Kidney tubule cell (primary cell): ENCODE measurements at places on chromosomes 1 and 21.

GRCh38 chr1:41151846-41152245 is 90.3 kb downstream of the SCMH1 start:
- no peak for DNase-seq

DNA sequence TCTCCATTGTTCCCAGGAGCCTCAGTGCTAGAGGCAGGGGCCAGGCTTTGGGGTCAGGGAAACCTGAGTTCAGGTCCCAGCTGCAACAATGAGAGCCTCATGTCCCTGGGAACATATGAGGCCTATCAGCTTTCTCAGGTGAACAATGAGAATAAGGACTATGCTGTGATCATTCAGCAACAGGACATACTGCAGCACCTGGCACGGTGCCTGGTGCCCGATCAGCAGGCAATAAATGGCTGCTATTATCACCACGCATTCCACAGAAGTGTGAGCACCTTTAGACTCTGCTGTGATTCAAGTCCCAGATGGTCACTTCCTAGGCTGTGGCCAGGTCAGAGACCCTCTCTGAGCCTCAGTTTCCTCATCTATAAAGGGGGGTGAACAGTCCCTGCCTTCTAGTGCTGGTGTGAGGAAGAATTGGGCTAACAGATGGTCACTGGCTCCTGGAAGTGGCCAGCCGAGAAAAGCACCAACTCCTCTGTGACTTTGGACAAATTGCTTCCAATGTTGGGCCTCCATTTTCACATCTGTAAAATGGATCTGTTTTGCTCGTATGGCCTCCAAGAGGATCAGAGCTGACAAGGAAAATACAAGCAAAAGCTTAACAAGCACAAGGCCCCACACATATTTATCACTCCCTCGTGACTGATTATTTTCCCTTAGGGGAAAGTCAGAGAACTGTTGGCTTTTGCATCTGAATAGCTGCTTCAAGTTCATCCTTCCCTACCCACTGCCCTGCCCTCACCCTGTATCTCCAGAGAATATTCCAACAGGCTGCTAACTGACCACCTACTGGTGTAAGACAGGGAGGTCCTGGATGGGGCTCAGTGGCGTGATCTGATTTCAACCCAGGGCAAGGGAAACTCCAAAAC is 1.1 kb downstream of the SLC5A9 start:
- DNase-seq: peak; percentile 47

GRCh38 chr1:6352138-6352563 is 41.4 kb downstream of the ACOT7 start:
- peak; percentile 48 for DNase-seq

GRCh38 chr1:178966312-178966711 is 59.4 kb upstream of the FAM20B start:
- DNase-seq: no peak

DNA sequence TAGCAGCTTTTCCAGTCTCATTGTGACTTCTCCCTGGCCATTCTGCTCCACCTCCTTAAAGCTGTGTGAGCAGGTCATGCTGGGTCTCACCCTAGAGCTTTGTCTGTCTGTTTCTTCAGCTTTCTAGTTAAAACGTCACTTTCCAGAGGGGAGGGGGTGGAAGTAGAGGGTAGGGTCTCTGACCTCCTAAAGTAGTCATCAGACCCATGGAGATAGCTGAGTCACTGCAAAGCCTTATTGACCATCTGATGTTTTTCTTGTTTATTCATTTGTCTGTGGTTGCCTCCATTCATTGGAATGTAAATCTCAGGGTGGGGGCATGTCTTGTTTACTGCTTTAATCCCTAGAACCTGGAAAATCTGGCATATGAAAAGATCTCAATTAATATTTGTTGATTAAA is 52.7 kb downstream of the ELF3 start:
- DNase-seq: peak; percentile 41

DNA sequence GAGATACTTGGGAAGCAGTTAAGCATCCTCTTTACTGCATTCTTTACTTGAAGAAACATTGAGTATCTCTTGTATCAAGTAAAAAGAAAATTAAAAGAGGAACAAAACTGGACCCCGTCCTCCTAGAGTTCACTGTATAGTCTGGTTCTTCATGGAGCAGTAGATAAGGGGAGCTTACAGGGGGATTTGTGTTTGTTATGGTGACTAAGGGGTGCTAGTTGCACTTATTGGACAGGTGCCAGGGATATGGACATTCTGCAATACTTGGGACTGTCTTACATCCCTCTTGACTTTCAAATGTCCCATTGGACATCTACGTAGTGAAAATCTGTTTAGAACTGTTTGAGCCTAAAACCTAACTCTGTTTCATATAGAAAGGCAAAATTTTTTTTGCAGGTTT is 67.2 kb downstream of the ALG14 start:
- no peak for DNase-seq

- DNase-seq: peak; percentile 60
These were observed at the start of gene RASSF5 for GRCh38 chr1:206507284-206508129. TSS of gene RASSF5 (plus strand) at chr1:206507531. CDS start at chr1:206507603, 72 bp downstream.

GRCh38 chr1:169024255-169024654 is 82.2 kb upstream of the ATP1B1 start:
- DNase-seq: no peak

DNA sequence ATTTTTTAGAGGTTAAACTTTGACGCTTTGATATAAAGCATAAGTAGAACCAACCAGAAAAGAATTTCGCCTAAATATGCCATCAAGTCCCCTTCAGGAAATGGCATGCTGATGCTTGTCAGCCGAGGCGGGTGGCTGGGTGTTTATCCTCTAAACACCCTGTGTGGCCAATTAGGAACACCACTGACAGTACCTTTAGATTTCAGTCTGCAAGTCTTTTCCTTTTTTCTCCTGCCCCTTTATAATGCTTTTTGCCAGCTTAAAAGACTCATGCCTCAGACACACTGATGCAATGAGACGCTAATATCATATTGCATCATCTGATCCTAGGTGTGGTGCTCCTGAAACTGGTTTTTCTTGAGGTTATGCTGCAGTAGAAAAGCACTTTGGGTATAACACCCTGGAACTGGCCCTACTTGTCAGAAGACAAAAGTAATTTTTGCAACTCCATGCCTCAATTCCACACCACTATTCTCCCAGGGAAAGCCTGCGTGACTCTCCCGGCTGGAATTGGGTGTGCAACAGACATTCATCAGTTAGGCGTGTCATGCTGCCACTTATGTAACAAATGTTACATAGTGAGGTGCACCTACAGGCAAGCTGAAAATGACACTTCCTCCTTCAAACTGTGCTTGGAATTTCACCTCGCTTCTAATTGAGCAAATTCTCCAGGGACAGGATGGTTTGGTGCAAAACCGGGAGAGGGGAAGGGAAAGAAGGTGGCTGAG is 2.0 kb upstream of the RCC2 start:
- DNase-seq: peak; percentile 56

- peak; percentile 71 for DNase-seq
These were observed at the start of gene SERTAD4 for GRCh38 chr1:210232511-210233215. TSS of gene SERTAD4 (plus strand) at chr1:210232796. CDS start at chr1:210237961, 5,165 bp downstream.

- DNase-seq: no peak
These were observed 48.2 kb downstream of the HLX start for GRCh38 chr1:220927442-220927841.

GRCh38 chr1:17118706-17119075 is 560 bp downstream of the PADI2 start:
- DNase-seq: no peak

DNA sequence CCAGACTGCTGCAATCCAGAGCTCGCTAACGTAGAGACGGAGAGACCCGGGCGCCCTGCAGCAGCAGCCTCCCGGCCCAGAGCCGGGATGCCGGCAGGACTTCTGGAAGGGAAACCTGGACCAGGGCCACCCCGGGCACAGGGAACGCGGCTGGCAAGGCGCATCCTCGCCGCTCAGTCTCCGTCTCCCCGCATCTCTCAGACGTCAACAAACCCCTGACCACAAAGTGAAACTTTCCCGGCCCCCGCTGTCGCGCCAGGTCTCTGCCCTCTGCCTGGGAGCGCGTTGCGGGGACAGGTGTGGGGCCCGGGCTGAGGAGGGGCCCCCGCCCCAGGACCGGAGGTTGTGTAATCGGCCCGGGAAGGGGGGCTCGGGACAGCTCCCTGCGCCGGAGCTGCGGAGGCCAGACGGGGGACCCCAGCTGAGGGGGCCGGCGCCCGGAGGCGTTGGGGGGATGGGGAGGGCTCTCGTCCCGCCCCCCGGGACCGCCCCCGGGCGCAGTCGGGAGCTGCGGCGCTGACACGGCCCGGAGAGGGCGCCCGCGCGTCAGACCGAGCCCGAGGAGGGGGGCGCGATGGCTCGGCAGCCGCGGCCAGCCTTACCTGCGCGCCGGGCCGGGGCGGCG is 116.6 kb upstream of the HIVEP3 start:
- peak; percentile 59 for DNase-seq

- peak; percentile 13 for DNase-seq
These were observed 64.7 kb downstream of the PRDM16 start for GRCh38 chr1:3133686-3134085.

DNA sequence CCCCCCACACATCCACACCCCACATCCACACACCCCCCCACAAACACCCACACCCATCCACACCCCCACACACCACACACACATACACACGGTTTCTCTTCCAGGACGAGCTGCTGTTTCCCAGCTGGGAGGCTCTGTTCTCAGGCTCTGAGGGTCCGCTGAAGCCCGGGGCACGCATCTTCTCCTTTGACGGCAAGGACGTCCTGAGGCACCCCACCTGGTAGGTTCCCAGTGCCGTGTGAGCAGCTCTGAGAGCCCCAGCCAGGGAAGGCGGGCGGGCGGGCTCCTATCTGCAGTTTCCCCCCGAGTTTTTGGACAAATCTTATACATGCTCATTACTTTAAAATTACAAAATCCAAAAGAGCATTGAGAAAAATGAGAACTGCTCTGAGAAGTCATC is 31.2 kb downstream of the SLC19A1 start:
- no peak for DNase-seq

- no peak for DNase-seq
These were observed 37.2 kb downstream of the RRP1 start for GRCh38 chr21:43826623-43826974.

DNA sequence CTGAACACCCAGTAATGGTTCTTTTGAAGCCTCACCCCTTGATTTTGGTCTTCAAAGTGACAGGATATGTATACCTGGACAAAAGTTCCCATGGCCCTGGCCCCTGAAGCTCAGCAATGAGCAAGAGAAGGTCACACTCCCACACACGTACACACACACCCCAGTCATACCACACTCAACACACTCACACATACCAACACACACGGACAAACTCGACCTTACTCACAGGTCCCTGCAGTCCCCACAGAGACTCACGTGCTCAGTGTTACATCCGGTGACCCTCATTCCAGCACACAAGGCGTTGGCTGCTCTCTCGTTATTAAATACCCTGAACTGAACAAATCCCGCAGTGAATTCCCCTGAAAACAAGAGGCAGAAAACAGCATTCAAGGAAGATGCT is 5.9 kb downstream of the ITLN1 start:
- DNase-seq: no peak

DNA sequence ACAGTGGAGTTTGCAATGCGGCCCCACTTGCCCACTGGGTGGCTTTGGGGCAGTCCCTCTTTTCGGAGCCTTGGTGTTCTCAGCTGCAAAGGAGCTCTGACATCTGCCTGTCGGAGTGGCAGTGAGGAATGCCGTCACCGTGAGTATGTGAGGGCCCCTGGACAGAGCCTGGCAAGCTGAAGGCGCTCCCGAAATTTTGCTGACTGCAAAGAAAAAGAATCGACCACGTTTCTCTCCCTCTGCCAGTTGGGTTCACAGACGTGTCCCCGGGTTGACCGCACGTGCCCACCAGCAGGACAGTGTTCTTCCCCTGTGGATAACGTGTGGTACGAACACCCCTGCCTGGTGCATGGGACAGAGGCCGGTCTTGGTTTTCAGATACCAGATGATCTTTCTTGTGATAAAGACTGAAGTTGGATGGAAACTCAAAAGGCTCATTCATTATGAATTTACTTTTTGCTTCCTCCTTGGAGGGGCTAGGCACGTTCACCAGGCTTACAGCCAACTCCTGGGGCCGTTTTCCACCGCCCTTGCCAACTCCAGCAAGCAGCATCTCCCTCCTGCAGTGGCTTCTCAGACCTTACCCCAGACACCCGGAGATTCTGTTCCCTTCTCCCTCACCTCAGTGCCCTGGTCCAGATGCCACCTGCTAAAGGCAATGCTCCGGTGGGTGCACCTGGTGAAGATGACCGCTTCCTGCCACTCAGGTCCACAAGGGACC is 29.7 kb downstream of the ECE1 start:
- DNase-seq: no peak
